ENCODE measurements at places on chromosomes 6 and 20.

- DNase-seq, result no peak
Measured at GRCh38 chr6:147834084-147834776, 325.7 kb downstream of the SAMD5 start.

GRCh38 chr6:105489216-105489530 is 86.3 kb upstream of the PREP start:
- no peak for DNase-seq

DNA sequence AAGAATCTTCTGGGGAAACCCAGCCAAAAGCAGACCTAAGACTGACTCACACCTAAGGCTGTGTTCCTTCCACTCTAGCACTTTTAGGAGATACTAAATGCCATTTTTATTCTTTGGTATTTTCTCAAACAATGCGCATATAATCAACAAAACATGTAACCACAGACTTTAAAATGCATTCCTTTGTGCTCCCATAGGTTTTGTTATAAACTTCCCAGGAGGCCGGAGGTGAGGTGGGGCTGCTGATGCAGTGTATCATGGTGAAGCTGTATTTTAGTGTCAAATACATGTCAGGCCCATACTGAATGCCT is 155.2 kb downstream of the BTBD3 start:
- no peak for DNase-seq

- DNase-seq, result no peak
Measured at GRCh38 chr6:94590416-94590815, 986.9 kb upstream of the MANEA start.

- no peak for DNase-seq
Measured at GRCh38 chr6:5644523-5645185, 362.1 kb downstream of the NRN1 start.

- peak; percentile 70 for DNase-seq
Measured at GRCh38 chr6:24494821-24495795, at the start of gene ALDH5A1. ALDH5A1 (plus strand) TSS chr6:24494969; CDS start chr6:24494997, 28 bp downstream.

DNA sequence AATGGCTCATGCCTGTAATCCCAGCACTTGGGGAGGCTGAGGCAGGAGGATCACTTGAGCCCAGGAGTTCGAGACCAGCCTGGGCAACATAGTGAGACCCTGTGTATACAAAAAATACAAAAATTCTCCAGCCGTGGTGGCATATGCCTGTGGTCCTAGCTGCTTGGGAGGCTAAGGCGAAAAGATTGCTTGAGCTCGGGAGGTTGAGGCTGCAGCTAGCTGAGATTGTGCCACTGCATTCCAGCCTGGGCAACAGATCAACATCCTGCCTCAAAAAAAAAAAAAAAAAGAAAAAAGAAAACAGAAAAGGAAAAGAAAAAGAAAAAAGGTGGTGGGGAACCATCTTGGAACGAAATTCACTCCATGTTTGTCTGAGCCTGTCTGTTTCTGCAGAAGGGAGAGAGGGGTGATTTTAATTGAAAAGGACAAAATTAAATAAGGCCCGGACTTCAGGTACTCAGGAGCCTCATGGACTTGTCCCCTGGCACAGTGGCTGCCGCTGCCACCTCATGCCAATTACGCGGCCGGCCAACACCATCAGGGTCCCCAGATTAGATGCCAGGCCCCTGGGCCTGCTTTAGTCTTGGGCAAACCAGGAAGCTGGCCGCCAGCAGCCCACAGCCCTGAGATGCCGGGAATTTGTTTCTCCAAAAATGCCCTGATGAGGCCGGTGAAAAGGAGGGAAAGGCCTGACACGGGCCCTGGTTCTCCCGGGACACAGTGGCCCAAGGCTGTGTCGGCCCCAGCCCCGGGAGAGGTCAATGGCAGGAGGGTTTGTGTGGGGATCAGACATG is 37.8 kb upstream of the STX16 start:
- no peak for DNase-seq

GRCh38 chr20:31695849-31696804 is 26.5 kb downstream of the BCL2L1 start:
- no peak for DNase-seq

DNA sequence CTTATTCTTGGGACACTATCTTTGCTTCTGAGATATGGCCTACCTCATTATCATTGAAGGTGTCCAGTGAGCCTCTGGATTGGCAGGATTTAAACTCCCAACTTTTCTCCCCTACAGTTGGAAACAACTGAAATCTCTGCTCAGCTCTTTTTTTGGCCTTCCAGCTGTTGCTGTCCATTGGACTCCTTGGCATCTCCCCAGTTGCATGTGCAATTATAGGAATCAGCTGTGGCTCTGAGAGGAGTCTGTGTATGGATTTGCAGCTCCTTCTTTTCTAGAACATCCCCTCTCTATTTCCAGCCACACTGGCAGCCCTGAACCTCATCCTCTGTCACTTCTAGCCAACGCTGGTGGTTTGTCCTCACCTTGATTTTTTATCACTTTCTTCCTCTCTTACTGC is 21.2 kb downstream of the RAB22A start:
- DNase-seq, result no peak

DNA sequence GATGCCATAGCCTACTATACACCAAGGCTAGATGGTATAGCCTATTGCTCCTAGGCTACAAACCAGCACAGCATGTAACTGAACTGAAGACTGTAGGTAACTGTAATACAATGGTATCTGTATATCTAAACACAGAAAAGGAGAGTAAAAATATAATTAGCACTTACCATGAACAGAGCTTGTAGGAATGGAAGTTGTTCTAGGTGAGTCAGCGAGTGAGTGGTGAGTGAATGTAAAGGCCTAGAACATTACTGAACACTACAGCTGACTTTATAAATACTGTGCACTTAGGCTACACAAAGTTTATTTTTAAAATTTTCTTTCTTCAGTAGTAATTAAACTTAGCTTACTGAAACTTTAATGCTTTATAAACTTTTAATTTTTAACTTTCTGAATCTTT is 129.5 kb downstream of the BTBD9 start:
- DNase-seq, result no peak

DNA sequence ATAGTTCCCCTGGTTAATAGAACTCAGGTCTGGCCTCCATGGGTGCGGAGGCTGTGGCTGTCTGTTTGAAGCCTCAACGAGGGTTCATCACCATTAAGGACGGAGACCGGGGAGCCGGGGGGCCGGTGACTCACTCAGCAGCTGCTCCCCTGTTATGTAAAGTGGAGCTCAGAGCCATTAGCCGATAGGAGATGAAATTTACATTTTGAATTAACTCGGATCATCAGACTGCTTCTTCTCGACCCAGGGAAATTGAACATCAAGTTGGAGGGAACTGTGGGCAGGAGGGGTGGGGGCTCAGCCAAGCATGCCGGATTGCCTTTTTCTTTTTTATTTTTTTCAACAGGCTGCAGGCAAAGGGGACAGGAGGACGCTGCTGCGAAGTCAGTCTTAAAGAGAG is 12.3 kb downstream of the PCK1 start:
- DNase-seq, result no peak

DNA sequence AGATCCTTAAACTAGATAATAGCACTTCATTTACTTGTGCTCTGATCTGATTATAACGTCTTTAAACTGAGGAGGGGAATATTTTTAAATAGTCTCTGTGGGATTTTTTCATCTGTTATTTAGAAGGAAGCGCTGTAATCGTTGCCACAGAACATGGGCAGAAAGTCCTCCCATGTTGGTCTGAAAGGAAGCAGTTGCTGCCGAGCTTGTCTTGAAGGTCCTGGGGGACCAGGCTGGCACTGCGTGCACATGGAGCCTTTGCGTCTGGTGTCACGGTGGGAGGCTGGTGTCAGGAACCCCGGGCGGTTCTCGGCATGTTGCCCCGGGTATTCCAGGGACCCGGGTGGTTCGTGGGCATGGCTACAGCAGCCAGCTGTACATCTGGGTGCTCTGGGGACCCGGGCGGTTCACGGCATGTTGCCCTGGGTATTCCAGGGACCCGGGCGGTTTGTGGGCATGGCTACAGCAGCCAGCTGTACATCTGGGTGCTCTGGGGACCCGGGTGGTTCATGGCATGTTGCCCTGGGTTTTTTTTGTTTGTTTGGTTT is 11.5 kb downstream of the TPD52L2 start:
- DNase-seq, result no peak

DNA sequence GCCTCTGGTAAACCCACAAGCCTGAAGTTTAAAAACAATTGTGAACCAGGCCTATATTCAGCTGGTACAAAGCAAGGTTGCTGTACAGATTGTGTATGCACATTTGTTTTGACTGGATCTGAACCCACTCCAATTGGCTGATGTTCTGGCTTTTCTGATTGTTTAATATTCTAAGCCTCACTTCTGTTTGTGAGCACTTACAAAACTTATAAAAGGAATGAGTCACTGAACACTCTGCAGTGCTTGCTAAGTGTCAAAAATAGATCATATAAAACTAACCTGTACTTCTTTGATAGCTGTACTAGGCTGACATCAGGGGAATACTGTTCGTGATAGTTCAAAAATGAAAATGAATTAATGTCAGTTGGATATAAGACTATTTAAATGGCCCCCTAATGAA is 12.1 kb downstream of the COL21A1 start:
- DNase-seq, result no peak

DNA sequence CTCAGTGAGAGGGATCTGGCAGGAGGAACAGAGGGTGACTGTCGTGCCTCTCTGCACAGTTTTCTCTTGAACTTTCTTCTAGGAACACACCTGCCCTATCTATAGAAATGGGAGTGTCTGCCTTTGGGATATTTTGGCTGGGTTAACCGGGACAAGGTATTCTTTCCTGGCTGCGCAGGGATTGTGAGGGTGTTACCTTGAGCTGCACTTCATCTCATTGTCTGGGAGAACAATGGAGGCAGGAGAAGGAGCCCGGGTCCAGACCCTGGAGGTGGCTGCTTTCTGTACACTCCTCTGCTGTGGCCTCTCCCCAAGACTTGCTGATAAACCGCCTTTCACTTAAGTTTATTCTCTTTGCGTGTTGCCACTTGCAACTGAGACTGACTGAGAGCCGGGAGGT is 192.8 kb downstream of the TBXT start:
- DNase-seq, result no peak

DNA sequence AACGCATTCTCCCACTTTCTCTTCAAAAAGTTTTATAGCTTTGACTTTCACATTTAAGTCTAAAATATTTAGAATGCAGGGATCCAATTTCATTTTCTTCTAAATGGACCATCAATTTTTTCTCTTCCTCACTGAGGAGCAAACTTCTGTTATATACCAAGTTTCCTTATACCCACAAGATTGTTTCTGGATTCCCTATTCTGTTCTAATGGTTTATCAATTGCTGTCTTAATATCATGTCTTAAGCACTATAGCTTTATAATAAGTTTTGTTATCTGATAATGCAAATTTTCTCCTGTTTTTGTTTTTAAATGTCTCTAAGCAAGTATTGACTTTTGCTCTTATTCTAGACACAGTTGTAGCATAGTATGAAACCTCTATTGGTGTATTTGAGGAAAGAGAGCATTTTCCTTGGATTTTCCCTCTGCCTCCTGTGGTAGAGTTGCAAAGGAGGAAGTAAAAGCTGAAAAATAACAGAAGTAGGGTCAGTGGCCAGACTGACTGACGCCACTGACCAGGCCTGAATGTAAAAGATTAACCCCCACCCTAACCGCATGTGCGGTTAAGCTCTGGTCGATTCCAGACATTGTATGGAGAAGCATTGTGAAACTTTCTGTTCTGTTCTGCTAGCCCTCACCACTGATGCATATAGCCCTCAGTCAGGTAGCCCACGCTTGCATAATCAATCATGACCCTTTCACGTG is 40.3 kb downstream of the GPX5 start:
- no peak for DNase-seq

- no peak for DNase-seq
Measured at GRCh38 chr6:23977706-23978105, 148.3 kb upstream of the NRSN1 start.

GRCh38 chr20:35768731-35769664 is 2.8 kb upstream of the PHF20 start:
- DNase-seq, result no peak

- no peak for DNase-seq
Measured at GRCh38 chr6:4224067-4224978, 88.9 kb upstream of the ECI2 start.

- DNase-seq, result no peak
Measured at GRCh38 chr20:62785393-62785792, 10.9 kb upstream of the MRGBP start.

GRCh38 chr20:45798935-45799642 is 7.3 kb downstream of the DNTTIP1 start:
- DNase-seq, result peak; percentile 60

- DNase-seq, result no peak
Measured at GRCh38 chr20:59830665-59831023, 102.8 kb downstream of the SYCP2 start.

- DNase-seq, result no peak
Measured at GRCh38 chr6:626236-626635, 30.7 kb downstream of the HUS1B start.

DNA sequence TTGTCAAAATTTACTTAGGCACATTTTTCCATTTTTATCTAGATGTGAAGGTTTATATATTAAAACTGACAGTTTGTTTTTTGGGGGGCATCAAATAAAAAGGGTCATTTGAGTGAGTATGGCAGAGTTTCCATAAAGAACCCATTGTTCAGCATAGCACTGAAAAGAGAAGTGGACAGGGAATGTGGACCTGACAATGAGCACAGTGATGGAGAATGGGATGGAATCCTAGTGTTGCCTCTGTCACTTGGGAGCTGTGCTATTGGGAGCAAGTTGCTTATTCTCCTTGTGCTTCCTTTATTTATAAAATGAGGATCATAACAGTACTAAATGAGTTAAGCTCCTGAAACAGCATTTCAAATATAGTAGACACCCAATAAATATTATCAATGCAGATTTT is 130.7 kb upstream of the SIM1 start:
- DNase-seq, result no peak

- no peak for DNase-seq
Measured at GRCh38 chr20:45924391-45925261, 9.9 kb upstream of the PCIF1 start.

DNA sequence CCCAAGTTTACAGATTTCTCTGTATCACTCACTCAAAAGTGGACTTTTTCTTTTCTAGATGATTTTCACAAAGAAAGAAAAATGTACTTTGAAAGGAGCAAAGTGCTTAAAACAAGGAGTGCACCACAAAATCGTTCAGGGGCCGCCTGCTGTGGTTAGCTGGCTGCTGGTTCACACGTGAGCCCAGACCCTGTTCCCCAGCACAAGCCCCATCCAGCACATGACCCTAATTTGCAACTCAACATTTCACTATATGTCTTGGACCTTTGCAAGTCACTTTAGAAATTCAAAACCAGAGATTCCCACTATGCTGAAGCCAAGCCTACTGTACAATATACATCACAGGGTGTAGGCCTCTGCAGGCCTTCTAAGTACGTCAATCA is 95.5 kb upstream of the NHSL1 start:
- no peak for DNase-seq

DNA sequence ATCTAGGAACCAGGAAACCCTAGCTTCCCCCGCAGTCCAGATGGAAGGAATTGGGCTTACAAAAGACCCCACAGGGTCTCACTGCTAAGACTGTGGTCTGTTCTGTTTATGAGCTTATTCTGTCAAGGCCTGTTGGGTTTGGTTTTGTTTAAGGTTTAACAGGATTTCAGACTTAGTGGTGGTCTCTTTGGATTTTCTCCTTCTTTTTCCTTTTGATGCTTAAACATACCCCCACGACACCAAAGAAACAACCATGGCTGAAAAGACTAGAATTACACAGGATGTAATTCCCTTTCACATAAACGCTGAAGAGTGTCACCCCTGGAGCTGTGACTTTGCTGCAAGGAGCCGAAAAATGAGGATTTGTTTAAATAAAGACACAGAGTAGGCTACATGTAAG is 408.6 kb downstream of the PREX1 start:
- DNase-seq, result no peak
